IMR-90 (cell line): ENCODE measurements at places on chromosomes 1 and 21. TPM values are rescaled to one million over a fixed set of nuclear protein-coding genes. Genes with fewer than 3 reads are reported as not detected.
A peak's percentile ranks its signal among the peaks of the same experiment; 100 is the strongest.

Gene OXCT2
- total RNA-seq: 0.18 and 0.28 TPM in 2 replicates

DNA sequence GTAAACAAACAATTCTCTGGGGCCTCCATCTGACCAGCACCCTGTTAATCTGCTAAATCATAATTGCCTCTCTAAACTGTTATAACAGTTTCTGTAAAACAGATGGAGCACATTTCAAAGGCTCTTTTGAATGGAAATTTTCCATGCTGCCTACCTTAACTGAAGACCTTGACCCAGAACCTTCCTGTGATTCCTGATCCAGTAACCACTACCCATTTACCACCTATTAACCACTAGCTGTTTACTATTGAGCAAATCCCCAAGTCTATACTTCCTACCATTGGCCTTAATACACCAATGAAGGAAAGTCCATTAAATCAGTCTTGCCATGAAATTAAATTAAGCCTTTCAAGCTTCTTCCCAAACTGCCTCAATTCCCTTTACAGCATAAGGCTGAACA, 46.3 kb downstream of the RAB3GAP2 start:
- no peak for DNase-seq

Gene PTPRF
- total RNA-seq: 25.8 and 27.8 TPM in 2 replicates

DNA sequence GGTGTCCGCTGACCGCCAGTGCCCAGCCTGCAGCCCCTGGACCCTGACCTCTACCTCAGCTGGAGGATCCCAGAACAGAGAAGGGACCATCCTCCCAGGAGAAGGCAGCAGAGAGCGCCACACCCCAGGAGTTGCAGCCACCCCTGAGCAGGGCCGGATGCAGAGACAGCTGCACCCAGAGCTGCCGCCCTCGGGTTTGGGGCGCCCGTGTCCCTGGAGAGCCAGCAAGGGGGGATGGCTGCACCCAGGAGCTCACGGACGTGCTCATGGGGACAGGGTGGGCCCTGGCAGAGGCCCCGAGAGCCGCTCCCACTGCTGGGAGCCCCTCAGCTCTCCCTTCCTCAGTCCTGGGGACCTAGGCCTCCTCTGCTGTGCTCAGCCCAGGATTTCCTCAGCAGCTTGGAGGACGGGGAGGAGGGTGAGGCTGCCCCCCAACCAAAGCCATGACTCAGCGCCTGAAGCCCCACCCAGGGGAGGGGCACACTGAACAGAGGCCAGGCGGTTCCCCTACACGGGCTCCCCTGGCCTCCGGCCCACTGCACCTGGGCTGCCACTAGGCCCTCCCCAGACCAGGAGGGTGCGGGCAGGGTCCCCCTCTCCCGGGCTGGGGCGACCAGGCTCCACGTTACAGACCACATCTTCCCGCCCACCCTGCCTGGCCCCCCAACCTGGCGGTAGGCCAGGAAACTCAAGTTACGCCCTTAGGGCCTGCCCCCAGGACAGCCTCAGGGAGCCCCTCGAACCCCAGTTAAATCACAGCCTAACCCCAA, 2.2 kb downstream of the ACAP3 start:
- peak; percentile 71 for DNase-seq

Gene MANEAL
- total RNA-seq: 0.28 and 0.54 TPM in 2 replicates

GRCh38 chr1:8607906-8608305, 209.5 kb downstream of the RERE start:
- DNase-seq: no peak

- no peak for DNase-seq
Measured at GRCh38 chr1:177597393-177597792, 372.5 kb downstream of the SEC16B start.

DNA sequence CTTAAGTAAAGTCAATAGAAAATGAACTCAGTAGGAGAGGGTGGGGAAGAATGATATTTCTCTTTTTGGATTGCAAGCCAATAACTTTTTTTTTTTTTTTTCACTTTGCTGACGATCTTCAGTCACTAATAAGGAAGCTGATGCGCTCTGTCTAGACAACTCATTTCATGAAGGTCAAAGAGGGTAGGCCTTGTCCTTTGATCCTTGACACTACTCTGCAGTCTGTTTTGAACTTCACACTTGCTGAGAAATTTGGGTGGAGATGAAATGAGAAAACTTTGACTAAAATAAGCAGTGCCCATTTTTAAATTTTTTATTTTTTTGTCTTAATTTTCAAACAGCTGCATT, 20.9 kb upstream of the PLXNA2 start:
- no peak for DNase-seq

Gene ETV3L
- not detected in 2 replicates for total RNA-seq

Gene COX20
- 13.3 and 26.9 TPM in 2 replicates for total RNA-seq

Gene CYP4B1
- not detected in 2 replicates for total RNA-seq

GRCh38 chr1:218869276-218869675, 304.4 kb upstream of the LYPLAL1 start:
- peak; percentile 32 for DNase-seq

Gene MTARC2
- 0.36 and 0.56 TPM in 2 replicates for total RNA-seq

- DNase-seq: no peak
Measured at GRCh38 chr1:185017966-185018365, 27.4 kb upstream of the RNF2 start.

GRCh38 chr1:102942324-102942723, 166.0 kb downstream of the COL11A1 start:
- DNase-seq: no peak

DNA sequence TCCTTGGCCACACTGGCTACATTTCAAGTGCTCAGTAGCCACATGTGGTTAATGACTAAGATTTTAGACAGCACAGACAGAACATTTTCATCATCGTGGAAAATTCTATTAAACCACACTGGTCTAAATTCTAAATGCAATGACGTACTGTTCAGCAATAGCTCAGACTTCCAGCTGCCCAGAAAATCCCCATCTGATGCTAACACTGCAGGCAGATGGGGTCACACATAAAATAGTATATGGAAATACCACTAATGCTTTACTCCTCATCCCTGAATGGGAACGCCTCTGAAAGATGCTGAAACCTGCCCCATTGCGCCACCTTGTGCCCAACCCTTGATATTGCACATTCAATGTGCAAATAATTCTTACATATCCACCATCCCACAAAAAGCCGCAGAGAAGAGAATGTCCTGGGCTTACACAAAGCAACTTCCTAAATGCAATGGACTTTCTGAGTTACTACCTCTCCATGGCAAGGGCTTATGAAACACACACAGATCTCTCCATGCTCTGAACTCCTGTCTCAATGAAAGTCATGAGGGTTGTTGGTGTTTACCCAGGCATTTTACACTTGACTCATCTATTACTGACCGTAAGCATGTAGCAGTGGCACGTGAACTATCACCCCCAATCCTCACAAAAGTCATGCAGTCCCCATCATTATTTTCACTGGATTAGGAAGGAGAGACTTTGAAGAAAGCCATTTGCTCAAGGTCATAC, 20.3 kb upstream of the SLC5A9 start:
- peak; percentile 81 for DNase-seq

Gene SELP
- not detected in 2 replicates for total RNA-seq

GRCh38 chr1:184370850-184371249, 16.0 kb upstream of the C1orf21 start:
- DNase-seq: no peak

Gene HSF2BP
- total RNA-seq: 0.83 and 0.90 TPM in 2 replicates

DNA sequence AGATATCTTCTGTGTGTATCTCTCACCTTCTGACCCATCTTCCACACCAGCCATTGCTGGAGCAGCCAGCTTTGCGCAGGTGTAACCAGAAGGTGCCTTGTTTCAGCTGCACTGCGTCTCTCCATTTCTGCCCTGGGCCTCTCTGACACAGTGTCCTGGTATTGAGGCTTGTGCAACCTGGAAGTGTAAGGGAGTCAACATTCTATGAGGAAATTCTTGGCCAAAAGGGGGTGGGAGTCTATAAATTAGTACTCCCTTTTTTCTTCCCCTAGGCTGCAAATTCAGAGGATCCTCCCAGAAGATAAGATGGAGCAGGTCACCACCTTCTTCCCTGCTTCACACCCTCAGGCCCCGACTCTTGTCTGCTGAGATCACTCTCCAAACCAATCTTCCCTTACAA, 109.1 kb downstream of the MRPS6 start:
- no peak for DNase-seq

- no peak for DNase-seq
Measured at GRCh38 chr1:63936276-63936675, 162.5 kb downstream of the ROR1 start.

- no peak for DNase-seq
Measured at GRCh38 chr1:117740496-117740895, 134.6 kb downstream of the TENT5C start.

GRCh38 chr1:24970399-24970753, 40.3 kb upstream of the RUNX3 start:
- DNase-seq: peak; percentile 75

- peak; percentile 98 for DNase-seq
Measured at GRCh38 chr1:235069577-235070563, 58.8 kb downstream of the TOMM20 start.

Gene NT5C1A
- not detected in 2 replicates for total RNA-seq

Gene TFAP2E
- under 0.01 TPM in 2 replicates for total RNA-seq

Gene SLC25A33
- 3.0 and 3.6 TPM in 2 replicates for total RNA-seq

DNA sequence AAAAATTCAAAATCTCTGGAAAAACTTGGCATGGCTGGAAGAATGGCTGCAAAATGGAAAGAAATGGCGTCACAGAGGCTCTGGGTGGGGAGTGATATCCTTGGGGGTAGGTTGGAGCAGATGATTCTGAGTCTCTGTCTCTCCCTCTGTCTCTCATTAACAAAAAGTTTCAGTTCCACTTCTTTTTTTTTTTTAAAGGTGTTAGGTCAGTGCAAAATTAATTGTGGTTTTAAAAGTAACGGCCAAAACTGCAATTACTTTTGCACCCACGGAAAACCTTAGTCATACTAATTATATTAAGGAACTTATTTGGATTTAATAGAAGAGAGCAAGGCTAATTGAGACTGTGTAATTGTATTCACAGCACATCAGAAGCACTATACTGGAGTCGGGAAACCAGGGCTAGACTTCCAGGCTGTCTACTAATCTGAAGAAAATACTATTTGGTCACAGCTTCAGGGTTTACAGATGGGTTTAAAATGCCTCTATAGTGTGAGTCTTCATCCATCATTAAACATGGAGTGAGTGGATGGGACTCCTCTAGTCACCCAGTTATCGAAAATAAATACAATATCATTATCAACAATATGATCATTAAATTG, 289.1 kb upstream of the PLD5 start:
- DNase-seq: no peak

DNA sequence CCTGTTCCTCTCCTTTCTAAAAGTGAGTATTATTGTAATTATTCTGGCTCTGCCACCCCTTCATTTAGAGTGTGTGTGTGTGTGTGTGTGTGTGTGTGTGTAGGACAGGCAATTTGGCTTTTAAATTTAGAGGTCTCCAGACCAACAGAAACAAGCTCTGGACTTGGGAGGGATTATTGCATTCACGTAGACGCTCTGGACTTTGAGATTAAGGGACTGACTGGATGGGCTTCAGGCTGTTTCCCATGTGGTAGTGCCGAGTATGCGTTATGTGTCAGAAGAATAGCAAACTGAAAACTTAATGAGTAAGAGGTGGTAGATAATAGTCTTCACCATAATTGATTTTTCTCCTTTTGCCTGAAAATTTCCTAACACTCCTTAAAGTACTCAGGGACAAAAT, 281.9 kb downstream of the USP25 start:
- DNase-seq: no peak
